Fibroblast of the conjunctiva (primary cell): ENCODE measurements at places on chromosomes 11 and 22.

DNA sequence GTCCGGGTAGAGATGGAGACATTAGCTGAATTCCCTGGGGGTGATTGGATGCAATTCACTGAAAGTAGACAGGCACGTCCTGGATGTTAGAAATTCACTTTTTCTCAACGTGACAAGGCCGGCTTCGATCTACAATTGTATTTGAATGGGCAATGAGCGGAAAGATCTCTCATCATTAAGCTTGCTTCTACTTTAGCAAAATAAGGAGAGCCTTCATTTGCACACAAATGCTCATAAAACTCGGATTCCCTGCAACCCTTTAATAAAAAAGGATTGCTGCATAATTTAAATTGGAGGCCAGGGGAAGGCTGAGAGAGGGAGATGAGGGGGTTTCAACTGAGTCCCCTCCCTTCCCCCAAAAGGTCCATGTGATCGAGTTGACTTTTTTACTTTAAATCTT lies 10.6 kb upstream of the PAX6 start:
- DNase-seq = no peak

- DNase-seq = no peak
Observed at GRCh38 chr22:19518635-19519034, 5.6 kb downstream of the CLDN5 start.

DNA sequence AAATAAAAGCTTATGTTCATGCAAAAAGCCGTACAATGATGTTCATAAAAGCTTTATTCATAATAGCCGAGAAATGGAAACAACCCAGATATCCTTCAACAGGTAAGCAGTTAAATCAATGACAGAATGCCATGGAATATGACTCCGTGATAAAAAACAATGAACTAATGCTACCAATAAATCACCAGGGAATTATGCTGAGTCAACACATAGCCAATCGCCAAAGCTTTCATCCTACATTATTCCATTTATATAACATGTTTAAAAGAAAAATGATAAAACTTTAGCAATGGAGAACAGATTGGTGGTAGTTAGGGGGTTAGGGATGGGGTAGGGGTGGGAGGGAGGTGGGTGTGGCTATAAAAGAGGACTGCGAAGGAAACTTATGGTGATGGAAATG lies 356.4 kb downstream of the TENM4 start:
- no peak for DNase-seq

DNA sequence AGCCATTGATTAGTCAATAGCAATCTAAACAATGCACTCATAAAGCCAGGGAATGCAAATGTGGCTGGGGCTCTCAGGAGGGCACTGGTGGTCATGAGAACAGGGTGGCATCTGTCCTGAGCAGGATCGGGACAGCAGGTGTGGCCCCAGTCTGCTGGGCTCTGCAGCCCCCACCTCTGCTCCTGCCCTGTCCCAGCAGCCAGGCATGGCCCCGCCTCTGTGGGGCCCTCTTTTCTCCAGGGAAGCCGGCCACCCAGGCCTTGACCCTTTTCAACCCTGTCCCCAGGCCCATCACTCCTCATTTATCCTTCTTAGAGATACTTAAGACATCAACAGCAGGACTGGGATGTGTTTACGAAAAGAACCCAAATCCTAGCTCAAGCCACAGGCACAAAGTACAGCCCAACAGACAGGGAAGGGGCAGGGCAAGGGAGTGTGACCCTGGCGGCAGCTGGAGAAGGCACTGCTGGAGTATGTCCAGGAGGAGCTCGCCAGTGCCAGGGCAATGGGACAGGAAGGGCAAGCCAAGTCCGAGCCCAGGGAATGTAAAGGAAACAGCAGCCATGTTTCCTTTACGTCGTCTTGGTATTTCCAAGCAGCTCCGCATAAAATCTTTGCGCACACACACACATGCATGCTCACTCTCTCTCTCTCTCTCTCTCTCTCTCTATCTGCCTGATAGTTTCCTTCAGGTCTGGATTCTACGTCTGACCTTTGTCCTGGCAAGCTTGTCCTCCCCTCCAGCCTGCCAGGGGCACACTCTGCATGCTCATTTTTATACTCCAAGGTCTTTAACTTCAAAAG lies 59.9 kb downstream of the DGCR2 start:
- DNase-seq = no peak

DNA sequence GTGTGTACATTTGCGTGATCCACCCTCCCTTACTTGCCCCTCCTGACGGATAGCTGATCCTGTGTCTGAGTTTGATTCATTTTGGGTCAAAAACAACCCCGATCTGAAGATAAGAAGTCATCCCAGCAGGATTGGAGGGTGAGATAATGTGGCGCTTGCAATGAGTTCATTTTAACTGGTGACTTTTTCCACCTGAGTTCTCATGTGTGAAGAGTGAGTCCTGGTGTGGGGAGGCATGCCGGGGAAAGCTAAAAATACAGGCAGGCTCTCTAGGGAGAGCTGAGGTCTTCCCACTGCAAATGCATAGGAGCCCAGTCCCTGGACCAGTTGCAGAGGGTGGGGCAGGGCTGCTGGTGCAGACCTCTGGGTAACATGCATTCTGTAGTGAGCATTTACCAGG lies 35.7 kb upstream of the ELF5 start:
- no peak for DNase-seq

DNA sequence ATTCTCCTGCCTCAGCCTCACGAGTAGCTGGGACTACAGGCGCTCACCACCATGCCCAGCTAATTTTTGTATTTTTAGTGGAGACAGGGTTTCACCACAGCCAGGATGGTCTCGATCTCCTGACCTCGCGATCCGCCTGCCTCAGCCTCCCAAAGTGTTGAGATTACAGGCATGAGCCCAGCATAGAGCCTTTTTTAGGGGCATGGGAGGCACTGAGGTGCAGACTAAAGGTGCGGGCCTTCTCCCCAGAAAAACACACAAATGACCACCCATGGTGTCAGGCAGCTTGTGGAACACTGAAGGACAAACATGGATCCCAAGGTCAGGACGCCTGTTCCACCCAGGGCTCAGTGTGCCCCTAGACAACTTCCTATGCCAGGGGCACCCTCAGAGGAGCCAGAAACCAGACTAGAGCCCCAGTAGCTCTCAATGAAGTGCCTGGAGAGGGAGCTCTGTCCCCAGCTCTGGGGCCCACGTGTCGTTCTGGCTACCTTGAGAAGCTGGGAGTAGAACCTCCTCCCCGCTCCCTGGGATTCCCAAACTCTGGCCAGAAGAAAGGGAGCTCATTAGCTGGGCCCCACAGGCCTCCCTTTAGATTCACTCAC lies 21.2 kb upstream of the CD5 start:
- no peak for DNase-seq

GRCh38 chr11:95778699-95779098 lies 10.9 kb downstream of the FAM76B start:
- no peak for DNase-seq

DNA sequence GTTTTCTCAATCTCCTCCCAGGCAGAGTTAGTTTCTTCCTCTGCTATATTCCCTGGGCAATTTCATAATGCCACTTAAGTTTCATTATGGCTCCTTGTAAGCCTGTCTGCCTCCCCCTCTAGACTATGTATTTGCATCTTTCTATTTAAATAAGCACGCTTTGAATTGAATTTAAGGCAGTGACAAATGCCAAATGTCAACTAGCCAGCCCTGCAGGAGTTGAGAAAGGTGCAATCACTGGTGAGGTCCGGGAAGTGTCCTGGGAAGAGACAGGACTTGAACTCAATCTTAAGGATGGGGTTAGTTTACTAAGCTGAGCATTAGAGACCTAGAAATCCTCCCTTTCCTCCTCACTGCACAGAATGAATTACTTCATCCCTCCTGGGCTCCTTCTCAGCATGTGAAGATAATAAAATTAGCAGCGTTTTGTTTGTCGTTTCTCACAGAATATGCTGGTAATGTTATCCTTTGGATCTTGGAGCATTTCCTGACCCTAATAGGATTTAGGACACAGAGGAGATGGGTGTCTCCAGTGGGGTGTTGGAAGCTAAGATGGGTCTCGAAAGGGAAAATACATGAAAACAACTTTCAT lies 1.6 kb downstream of the TCP11L1 start:
- DNase-seq = no peak

- no peak for DNase-seq
Observed at GRCh38 chr11:88105526-88105925, 69.7 kb downstream of the RAB38 start.

DNA sequence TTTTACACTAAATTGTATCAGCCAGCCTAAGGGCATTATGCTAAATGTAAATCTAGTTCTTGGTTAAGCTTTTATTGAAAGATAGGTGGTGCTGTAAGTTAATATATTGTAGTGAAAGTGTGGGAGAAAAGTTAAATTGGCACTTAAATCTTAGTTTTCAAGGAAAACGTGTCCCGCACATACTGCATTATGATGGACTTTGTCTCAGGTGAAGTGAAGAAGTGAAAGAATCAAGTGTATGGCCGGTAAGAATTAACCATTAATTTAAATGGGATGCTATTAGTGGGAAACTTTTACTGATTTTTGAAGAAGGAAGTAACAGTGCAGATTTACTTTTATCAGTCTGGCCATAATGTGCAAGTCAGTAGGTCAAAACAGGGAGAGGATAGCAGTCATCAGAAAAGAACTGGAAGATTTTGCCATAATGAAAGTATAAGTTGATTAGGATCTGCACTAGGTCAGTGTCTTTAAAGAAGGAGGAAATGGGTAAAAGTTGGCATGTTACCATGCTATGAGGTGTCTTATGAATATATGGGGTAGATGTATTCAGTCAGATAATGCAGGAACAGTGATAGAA lies 81.6 kb downstream of the PDHX start:
- DNase-seq = no peak
